NCI-H526 treated with DMSO at 0.1 percent for 48 hours (cell line): ENCODE measurements at places on chromosomes 3 and 15.
A peak's percentile ranks its signal among the peaks of the same experiment; 100 is the strongest.

DNA sequence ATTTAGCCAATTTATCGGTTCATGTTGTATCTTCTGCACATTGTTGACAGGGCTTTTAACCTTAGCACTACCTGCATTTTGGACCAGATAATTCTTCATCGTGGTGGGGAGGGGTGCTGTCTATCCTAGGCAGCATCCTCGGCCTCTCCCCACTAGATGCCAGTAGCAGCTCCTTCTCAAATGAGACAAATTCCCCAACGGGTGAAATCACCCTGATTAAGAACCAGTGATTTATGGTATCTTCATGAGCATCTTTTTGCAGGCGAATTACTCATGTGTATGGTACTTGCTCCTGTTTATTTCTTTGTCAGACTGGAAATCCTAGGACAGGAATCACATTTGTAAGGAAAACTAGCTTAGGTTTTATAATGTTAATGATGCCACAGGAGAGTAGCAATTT lies 68.0 kb downstream of the C3orf70 start:
- no peak for DNase-seq

DNA sequence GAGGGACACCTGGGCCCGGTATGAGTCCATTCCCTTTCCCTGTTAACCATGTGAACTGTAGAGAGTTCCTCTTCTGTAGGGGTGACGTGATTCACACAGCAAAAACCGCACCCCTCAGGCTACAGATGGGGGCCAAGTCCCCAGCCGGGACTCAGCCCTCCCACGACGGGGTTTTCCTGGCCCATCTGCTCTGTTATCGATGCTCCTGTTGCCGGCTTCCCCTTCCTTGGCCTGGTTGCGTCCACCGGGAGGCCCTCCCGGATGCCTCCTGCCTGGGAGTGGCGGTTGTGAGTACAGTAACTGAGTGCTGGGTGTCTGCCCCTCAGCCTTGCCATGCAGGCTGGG lies 817 bp upstream of the PLXNA1 start:
- DNase-seq, result no peak

DNA sequence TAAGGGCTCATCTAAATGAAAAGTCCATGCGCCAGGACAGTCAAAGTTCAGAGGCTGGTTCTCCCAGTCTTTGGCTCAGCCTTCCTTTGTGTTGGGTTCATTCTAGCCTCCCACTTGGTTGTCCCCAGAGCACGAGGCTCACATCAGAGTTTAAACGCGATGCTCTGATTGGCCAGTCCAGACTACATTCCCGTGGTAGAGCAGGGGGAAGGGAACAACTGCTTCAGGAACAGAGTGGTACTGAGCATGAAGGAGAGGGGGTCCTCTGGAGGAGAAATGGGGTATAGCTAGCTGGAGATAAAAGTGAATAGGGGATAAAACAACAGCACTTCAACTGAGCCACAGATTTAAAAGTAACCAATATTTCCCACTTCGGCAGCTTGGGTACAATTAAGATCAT lies 32.2 kb downstream of the ANAPC13 start:
- no peak for DNase-seq

- no peak for DNase-seq
Measured at GRCh38 chr15:37088436-37088835, 11.9 kb downstream of the MEIS2 start.

DNA sequence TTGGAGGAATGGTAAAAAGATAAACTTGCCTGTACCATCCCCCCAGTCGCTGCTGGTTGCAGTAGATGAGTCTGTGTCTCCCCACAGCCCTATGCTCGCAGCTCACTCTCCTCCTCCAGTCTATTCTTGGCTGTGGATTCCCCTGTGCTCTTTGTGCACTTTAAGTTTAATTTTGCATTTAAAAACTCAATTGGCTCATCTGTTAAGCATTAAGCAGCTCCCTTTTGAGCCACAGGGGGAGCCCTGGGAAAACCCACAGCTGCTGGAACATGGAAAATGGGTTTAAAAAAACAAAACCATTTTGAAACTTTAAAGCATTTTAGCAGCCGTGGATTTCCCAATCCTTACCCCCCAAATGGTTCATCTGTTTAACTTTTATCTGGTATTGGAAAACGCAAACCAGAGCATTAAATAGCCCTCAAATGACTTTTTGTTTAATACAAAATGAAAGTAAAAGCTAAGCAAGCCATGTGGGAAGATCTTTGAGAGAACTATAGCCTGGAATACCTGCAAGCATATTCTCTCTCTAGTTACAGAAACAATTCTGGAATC lies 536.9 kb downstream of the ZIC1 start:
- no peak for DNase-seq

DNA sequence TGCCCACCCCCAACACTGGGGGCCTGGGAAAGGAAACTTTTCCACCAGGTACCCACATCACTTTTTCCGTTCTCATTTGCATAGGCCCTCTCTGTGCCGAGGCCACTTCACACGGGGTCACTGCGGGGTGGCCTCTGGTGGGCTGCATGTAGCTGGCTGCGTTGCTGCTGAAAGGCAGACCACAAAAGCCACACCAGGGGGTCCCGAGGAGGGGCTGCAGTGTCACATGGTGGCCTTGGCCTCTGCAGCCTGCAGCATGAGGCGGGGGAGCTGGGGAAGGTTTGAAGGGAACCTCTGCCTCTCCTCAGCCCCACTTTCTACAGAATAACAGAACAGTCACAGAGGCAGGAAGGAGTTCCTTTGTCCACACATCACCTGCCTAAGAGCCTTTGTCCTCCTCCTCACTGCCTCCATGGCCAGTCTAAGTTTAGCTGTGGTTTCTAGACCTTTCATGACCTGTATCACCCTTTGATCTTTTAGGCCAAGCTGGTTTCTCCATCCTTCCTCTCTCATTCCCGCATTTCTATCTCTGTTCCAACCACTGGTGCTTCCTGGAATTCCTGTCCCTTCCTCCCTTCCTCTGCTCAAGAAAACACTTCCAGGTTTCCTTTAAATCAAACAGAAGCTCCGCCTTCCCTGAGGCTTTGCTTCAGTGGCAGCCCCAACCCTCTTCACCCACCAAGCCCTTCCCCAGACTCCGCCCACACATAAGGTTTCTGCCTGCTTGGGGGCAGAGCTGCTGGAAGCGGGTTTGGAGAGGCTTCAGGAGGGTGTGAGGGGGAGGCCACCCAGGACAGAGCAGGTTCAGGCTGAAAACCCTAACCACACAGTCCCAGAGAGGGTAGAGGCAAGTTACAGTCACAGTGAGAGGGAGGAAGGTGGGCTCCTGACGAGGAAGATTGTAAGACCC lies 150.7 kb upstream of the TLE3 start:
- DNase-seq, result peak; percentile 19

DNA sequence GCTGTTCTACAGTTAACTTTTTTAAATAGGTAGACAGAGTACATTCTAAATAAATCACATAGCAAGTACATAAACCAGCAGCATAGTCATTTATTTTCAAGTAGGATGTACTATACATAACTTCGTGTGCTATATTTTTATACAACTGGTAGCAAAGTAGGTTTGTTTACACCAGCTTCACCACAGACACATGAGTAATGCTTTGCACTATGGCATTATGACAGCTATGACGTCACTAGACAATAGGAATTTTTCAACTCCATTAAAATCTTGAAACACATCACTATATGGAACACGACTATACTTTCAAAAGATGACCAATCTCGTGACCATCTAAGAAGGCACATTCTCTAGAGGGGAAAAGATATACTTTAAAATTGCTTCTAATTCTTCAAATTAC lies 3.5 kb downstream of the TEX55 start:
- no peak for DNase-seq

GRCh38 chr15:69337138-69337537 lies 38.4 kb downstream of the PAQR5 start:
- DNase-seq, result no peak

- DNase-seq, result no peak
Measured at GRCh38 chr15:65275728-65276126, 11.0 kb downstream of the PARP16 start.
